ENCODE measurements at places on chromosomes 2 and 18. TPM values are rescaled to one million over a fixed set of nuclear protein-coding genes. Genes with fewer than 3 reads are reported as not detected.

The SCTR gene
- total RNA-seq = not detected

The POLR1B gene
- total RNA-seq = 16.0 TPM

The NBAS gene
- 48.6 TPM for total RNA-seq

The ABCG8 gene
- total RNA-seq = not detected

The SLC11A1 gene
- total RNA-seq = 8.5 TPM

The TSPYL6 gene
- not detected for total RNA-seq

The FAM237A gene
- total RNA-seq = not detected

The UNC80 gene
- total RNA-seq = 0.18 TPM

The DHX57 gene
- 9.2 TPM for total RNA-seq

The SP140 gene
- total RNA-seq = 0.99 TPM

The IL1RL1 gene
- 54.0 TPM for total RNA-seq

The CFC1 gene
- 0.76 TPM for total RNA-seq

- DNase-seq = no peak
Measured at GRCh38 chr2:200509235-200509611, 645 bp downstream of the KCTD18 start.

DNA sequence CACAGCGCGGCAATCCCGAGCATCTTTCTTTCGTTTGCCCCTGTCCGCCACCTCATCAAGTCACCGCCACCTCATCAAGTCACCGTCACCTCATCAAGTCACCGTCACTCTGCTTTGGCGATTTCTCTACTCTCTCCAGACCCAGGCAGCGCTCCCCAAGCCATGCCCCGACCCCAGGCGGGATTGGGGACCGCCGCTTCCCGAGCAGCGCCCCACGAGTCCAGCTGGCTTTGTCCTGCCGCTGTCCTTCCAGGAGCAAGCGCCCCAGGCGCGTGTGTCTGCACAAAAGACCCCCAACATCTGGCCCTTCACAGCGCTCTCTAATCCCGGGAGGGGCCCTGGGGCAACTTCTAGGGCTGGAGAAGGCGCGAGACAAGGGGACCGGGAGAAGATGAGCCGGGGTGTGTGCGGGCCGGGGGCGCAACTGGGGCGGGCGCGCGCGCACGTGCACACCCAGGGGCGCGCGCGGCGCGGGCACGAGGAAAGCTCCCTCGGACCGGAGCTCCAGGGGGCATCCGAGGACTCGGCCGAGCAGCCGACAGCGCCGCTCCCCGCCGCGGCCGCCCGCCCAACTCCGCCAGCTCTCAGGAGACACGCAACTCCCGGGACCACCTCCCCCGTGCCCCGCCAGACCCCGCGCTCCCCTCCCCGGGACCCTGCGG, 633 bp upstream of the RNF152 start:
- DNase-seq = peak; percentile 65

DNA sequence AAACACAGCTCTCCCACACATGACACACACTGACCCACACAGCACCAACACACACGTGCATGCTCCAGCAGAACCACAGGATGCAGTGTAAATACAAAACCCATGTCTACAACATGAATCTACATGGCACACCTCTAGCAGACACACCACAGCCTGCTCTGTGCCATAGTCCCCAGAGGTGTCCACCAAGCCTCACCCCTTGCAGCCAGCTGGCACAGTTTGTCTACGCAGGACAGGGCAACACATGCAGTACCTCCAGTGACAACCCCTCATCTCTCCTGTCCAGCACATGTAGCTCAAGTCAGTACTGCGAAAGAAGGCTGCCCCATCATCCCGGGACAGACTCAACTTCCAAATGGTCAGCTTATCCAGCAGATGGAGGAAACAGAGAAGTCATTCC, 18.9 kb downstream of the CELF4 start:
- DNase-seq = no peak

- DNase-seq = no peak
Measured at GRCh38 chr2:131445896-131446295, 30.0 kb upstream of the TUBA3D start.

DNA sequence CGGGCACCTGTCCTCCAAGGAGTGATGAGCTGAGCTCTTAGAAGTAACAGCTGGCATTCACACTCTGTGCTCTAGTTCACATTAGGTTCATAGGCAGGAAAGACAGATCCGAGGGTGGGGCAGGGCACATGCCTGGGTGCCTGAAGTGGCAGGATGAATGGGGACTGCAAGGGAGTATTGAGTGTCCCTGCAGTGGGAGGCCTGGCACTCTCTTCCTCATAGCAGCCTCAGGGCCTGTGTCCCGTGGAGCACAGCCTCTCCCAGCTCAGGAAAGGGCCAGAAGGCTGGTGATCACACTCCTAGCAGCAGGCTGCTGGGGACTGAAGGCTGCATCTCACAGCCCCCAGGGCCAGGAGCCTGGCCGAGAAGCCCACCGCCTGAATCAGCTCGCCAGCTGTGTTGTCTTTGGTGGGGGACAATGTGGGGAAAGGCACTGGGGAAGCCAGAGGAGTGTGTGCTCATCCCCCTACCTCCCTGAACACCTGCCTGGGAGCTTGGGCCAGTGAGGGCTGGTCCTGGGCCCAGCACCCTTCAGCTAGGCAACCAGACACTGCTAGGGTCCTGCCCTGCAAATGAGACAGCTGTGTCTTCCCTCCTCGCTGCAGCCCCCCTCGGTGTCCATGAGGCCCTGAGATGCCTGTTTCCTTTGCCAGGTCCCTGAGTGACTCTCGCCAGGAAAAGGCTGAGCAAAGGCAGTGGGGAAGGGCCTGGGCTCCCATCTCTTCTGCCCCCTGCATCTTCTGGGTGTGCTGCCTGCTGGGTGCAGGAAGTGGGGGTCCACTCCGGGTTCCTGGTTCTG, 48.2 kb upstream of the HS6ST1 start:
- no peak for DNase-seq

- DNase-seq = no peak
Measured at GRCh38 chr2:232386490-232386739, 7.9 kb downstream of the ALPP start.

GRCh38 chr18:77068321-77069312, 64.0 kb downstream of the MBP start:
- no peak for DNase-seq

DNA sequence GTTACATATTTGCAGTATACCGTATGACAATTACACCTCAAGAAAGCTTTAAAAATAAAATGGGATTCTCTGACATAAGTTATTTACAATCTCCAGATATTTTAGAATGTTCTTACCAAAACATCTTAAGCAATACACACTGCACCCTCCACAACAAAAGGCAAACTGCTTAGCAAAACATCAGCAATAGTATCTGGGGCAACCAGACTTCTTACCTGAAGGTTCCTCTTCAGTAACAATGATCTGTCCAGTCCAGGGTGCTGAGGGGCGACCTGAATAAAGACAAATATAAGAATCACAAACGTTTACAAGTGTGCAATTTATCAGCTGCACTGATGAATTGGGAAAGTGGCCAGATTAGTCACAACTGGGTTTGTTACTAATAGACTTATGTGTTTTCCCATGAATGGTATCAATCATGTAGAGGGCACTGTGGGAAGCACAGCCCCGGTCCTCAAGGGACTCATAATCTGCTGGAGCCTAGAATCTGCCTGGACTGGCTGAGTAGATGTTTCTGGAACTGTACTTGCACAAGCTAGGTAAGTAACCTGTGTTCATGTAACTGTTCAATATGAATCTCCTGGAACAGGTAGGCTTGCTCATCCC, 70.7 kb downstream of the MYOM1 start:
- DNase-seq = no peak

DNA sequence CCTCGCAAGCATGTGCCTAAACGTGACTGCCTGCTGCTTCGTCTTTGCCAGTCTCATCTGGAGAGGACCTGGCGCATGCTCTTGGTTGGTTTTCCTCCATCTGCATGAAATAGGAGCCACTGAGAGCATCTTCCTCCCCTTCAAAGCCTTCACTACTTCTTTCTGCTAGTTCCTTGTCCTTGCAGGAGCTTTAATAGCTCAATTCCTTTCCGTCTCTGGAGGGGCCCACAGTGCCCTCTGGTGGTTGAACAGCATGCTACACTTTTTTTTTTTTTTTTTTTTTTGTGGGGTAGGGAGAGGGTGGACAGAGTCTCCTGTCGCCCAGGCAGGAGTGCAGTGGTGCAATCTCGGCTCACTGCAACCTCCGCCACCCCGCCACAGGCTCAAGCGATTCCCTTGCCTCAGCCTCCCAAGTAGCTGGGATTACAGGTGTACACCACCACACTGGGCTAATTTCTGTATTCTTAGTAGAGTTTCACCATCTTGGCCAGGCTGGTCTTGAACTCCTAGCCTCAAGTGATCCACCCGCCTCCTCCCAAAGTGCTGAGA, 59.6 kb downstream of the SP110 start:
- DNase-seq = peak; percentile 40

DNA sequence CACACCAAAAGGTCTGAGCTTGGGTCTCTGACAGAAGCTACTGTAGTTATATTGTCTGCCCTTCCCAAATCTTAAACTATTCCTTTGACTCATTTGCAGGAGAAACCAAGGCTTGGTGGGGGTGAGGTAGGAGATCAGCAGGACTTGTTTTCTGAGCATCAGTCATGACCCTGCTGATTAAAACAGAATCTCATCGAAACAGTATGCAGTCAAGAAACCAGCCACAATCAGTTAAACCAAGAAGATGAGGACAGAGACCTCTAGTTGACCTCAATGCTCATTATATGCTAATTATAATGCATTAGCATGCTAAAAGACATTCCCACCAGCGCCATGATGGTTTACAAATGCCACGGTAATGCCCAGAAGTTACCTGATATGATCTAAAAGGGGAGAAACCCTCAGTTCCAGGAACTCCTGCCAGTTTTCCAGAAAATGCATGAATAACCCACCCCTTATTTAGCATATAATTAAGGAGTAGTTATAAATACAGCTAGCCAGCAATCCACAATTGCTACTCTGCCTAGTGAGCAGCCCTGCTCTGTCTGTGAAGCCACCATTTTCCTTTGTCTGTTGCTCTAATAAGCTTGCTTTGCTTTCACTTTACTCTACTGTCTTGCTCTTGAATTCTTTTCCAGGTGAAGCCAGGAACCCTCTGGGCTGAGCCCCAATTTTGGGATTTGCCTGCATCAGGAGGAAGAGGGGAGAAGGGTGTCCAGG, 26.7 kb downstream of the DSC3 start:
- no peak for DNase-seq

GRCh38 chr2:217929272-217929671, 73.5 kb downstream of the TNS1 start:
- no peak for DNase-seq

- DNase-seq = no peak
Measured at GRCh38 chr2:161915121-161915520, 158.9 kb downstream of the DPP4 start.

GRCh38 chr2:126482582-126483464, 173.1 kb upstream of the GYPC start:
- DNase-seq = no peak

DNA sequence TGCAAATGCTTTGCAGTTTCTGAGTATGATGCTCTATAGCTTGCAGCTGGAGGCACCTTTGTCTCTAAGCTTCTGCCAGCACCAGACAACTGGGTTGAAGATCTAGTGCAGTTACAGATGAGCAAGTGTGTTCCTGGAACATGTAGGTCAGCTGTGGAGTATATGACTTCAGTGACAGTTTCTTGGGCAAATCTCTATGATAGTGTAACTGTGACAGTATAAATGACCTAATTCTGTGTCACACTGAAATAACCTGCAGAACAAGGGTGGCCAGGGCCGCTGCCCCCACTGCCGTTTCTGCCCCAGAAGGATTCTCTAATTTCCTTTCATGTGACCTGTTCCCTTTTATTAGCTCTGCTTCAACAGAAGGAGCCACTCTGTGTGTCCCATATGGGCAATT, 145.3 kb upstream of the DAPL1 start:
- no peak for DNase-seq

DNA sequence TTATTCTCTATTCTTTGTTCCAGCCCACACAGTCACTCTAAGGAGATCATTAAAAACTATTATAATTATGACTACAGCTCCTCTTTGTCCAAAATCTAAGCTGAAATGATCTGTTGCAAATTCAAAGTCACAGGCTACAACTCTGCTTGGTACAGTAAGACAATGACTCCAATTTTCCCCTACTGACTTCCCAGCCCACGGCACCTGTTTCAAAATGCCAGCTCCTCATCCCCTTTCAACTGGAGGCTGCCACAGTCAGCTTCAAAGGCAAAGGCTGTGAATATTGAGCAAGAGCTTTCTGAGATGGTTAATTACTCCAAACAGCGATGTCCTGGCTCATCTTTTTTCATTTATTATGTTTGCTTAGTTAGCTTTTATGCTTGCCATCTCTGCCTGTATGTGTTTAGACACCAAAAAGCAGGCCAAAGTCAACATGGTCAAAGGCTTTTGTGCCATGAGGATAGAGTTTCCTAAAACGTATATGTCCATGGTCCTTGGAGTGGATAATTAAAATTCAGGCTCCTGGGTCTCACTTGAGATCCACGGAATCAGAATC, 141.1 kb downstream of the DOCK10 start:
- no peak for DNase-seq

GRCh38 chr2:197191177-197191939, 119.2 kb downstream of the ANKRD44 start:
- DNase-seq = no peak

- DNase-seq = no peak
Measured at GRCh38 chr18:5142859-5143258, 54.2 kb downstream of the AKAIN1 start.

DNA sequence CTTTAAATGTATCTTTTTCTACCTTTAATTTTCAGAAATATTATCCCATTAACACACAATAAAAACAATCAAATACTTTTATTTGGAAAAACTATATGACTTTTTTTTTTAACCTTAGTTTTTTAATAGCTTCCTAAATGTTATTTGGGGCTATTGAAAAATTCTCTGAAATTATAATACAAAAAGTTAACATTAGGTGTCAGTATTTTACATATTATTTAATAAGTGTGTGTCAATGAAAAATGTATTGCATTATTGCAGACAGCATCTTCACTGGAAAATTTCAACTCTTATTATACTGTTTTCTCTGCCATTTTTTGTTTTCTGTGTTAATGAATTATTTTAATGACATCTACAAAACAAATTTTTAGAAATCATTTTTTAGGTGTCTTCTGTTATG, 51.1 kb upstream of the ARHGAP15 start:
- DNase-seq = no peak

DNA sequence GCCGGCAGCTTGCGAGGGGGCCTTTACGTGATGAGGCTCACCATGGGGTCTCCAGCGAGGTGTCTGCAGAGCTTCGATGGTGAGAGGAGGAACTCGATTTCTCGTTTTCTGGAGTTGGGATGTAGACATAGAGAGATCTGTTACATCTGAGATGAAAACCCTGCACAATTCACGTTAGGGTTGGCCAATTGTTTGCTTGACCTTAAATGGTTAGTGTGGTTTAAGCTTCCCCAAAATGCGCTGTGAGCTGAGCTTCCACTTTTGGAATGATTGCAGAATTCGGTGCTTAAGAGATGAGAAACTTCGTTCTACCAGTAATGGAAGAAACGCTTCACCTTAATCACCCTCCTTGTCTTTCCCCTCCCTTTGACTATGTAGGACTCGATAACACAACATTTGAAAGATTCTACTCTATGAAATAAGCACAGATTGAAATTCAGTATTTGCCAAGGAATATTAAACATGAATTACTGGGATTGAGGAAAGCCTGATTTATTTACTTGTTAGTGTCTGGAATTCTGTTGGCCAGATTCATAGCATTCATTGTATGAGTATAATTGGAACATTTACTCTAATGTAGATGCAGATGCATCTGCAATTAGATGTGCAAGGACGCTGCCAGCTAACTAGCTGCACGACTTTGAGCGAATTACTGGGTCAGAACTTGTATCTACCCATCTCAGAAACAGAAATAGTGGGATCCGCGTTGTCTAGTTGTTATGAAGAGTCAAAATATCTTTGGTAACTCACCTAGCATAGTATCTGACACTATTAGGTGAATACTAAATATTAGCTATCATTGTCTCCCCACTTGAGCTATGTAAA, 1.6 kb upstream of the KLF7 start:
- no peak for DNase-seq

- no peak for DNase-seq
Measured at GRCh38 chr2:219830353-219830738, 202.9 kb downstream of the SLC4A3 start.
